ENCODE measurements at places on chromosomes 2 and 18.
A peak's percentile ranks its signal among the peaks of the same experiment; 100 is the strongest.

- H3K4me1 ChIP-seq = peaks cover 1% of the 10 kb centered on the region
- H3K36me3 ChIP-seq = no peaks in the 10 kb centered on the region
- no peak for DNase-seq
- H3K27ac ChIP-seq = no peak overlapping the region
These were observed 117.8 kb upstream of the SPRED2 start for GRCh38 chr2:65550246-65550645.

DNA sequence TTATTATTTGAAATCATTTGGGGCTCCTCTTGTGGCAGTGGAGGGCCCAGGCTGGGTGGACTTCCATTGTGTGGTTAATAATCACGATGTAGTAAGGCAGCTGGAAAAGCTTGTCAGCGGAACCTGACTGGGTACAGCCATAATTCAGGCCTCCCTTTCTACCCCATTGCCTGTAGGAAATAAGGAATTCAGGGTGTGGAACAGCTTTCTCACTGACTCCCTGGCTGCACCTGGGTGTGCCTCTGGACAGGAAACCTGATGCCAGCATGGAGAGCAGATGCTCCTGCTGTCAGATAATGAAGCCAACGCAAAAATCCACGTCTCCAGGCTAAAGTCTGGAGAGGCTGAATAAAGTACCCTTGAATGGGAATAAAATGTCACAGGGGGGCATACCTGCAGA is 44.2 kb downstream of the LYPD6B start:
- H3K4me1 ChIP-seq = peaks cover 70% of the 10 kb centered on the region
- peaks cover 6% of the 10 kb centered on the region for H3K36me3 ChIP-seq
- no peak overlapping the region for H3K4me3 ChIP-seq
- no peaks in the 10 kb centered on the region for H3K27me3 ChIP-seq
- no peak for DNase-seq

GRCh38 chr2:173607606-173608311 is 253.1 kb downstream of the CDCA7 start:
- DNase-seq = no peak
- no peak overlapping the region for H3K4me3 ChIP-seq
- H3K27me3 ChIP-seq = peaks cover 13% of the 10 kb centered on the region
- no peaks in the 10 kb centered on the region for H3K4me1 ChIP-seq
- H3K36me3 ChIP-seq = no peaks in the 10 kb centered on the region

DNA sequence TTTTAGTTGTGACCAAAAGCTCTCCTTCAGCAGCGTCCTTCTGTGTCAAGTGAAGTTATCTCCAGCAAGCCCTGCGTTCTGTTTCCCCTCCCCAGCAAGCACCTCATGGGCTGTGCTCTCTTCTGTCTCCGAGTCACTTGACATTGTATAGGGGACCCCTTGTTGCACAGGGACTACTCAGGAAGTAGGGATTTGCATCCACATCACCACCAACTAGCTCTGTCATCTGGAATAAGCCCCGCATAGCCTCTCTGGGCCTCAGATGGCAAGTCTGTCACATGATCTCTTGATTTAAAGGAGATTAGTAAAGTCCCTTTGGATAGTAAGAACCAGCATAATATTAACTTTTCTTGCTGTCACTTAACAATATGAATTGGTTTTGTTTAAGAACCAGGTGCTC is 32.0 kb upstream of the STPG4 start:
- no peak overlapping the region for H3K27ac ChIP-seq
- no peaks in the 10 kb centered on the region for H3K36me3 ChIP-seq
- no peaks in the 10 kb centered on the region for H3K27me3 ChIP-seq
- peaks cover 26% of the 10 kb centered on the region for H3K4me1 ChIP-seq

DNA sequence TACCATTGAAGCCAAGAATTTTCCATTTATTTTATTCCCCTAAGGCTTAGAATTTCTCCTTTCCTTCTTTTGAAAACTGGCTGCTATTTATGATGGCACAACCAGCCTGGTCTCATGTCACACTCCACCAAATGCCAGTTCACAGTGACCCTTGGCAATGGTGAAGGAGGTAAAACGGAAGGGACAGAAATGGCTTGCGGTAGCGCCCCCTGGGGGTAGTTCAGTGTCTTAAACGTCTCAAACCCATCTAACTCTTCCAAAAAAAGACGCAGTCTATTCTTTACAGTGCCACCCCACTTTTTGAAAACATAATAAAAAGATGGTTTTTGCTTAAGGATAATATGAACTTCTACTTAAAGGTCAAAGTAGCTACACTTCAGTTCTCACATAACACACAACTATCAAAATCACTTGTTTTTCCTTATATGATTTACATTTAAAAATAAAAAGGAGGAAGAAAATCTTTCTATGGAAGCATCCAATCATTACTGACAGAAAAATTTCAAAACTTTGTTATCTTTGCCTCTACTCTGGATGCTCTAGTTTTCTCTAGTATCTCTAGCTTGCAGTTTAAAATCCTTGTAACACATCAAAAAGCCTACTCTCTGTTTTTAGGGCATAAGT is 28.0 kb downstream of the PNO1 start:
- H3K36me3 ChIP-seq = peaks cover 19% of the 10 kb centered on the region
- no peaks in the 10 kb centered on the region for H3K27me3 ChIP-seq
- H3K4me3 ChIP-seq = no peak overlapping the region
- DNase-seq = no peak

GRCh38 chr18:34880882-34881834 is 160.1 kb upstream of the MAPRE2 start:
- DNase-seq = no peak
- H3K36me3 ChIP-seq = no peaks in the 10 kb centered on the region
- H3K4me1 ChIP-seq = no peaks in the 10 kb centered on the region
- H3K4me3 ChIP-seq = no peak overlapping the region

DNA sequence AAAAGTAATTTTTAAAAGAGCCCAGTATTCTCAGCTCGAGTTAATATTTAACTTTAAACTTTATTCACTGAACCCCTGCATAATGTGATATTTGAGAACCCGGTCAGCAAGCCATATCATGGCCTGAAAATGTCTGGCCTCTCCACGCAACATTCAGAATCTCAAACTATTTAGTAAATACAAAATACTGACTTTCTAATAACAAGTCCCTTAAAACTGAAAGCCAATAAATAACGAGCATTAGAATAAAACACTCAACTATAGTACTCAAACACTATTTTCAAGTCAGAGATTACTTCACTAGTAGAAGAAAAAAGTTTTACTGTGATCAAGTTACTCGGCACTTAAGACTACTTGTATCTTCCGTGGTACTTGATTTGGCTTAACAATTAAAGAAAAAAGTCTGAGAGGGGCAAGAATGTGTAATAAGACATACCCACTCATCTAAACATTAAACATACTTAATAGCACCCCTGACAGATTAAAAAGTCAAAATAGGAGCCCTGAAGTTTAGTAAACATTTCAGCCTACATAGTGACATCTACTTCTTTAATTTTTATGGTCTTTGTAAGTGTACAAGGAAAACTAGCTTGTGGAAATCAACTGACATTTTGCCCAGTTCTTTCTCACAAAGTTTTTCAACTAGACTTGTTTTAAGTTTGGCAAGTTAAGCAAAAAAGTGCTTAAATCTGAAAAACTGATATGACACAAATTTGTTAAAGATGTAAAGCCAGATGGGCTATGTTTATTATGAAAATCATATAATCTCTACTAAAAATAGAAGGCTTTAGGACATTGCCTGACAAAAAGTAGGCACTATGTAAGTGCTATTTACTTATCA is 38.2 kb downstream of the RTN4 start:
- DNase-seq = no peak
- peak overlapping the region; percentile 90 for H3K27ac ChIP-seq
- H3K4me3 ChIP-seq = no peak overlapping the region
- no peaks in the 10 kb centered on the region for H3K27me3 ChIP-seq
- peaks cover 65% of the 10 kb centered on the region for H3K4me1 ChIP-seq

GRCh38 chr2:179393481-179393880 is 128.8 kb upstream of the SESTD1 start:
- H3K4me3 ChIP-seq = no peak overlapping the region
- DNase-seq = no peak
- no peaks in the 10 kb centered on the region for H3K27me3 ChIP-seq
- no peaks in the 10 kb centered on the region for H3K4me1 ChIP-seq

GRCh38 chr2:148167855-148168254 is 147.0 kb downstream of the MBD5 start:
- no peak for DNase-seq
- peak overlapping the region; percentile 30 for H3K27ac ChIP-seq
- H3K4me3 ChIP-seq = no peak overlapping the region
- no peaks in the 10 kb centered on the region for H3K27me3 ChIP-seq

- peaks cover 42% of the 10 kb centered on the region for H3K4me1 ChIP-seq
- DNase-seq = no peak
- H3K27me3 ChIP-seq = no peaks in the 10 kb centered on the region
- H3K4me3 ChIP-seq = no peak overlapping the region
- H3K27ac ChIP-seq = no peak overlapping the region
- peaks cover 9% of the 10 kb centered on the region for H3K36me3 ChIP-seq
These were observed 2.3 kb downstream of the FZD7 start for GRCh38 chr2:202035941-202036372.

- peaks cover 36% of the 10 kb centered on the region for H3K4me1 ChIP-seq
- peaks cover 3% of the 10 kb centered on the region for H3K36me3 ChIP-seq
- no peak for DNase-seq
- peak overlapping the region; percentile 87 for H3K4me3 ChIP-seq
These were observed 1.4 kb downstream of the GFPT1 start for GRCh38 chr2:69385443-69386151.

GRCh38 chr2:188512456-188512855 is 220.8 kb downstream of the GULP1 start:
- peaks cover 34% of the 10 kb centered on the region for H3K4me1 ChIP-seq
- no peak overlapping the region for H3K27ac ChIP-seq
- peaks cover 3% of the 10 kb centered on the region for H3K36me3 ChIP-seq
- H3K27me3 ChIP-seq = no peaks in the 10 kb centered on the region
- H3K4me3 ChIP-seq = no peak overlapping the region
- no peak for DNase-seq

- no peaks in the 10 kb centered on the region for H3K27me3 ChIP-seq
- DNase-seq = no peak
- no peaks in the 10 kb centered on the region for H3K4me1 ChIP-seq
These were observed 89.8 kb upstream of the CYRIA start for GRCh38 chr2:16755442-16755841.

DNA sequence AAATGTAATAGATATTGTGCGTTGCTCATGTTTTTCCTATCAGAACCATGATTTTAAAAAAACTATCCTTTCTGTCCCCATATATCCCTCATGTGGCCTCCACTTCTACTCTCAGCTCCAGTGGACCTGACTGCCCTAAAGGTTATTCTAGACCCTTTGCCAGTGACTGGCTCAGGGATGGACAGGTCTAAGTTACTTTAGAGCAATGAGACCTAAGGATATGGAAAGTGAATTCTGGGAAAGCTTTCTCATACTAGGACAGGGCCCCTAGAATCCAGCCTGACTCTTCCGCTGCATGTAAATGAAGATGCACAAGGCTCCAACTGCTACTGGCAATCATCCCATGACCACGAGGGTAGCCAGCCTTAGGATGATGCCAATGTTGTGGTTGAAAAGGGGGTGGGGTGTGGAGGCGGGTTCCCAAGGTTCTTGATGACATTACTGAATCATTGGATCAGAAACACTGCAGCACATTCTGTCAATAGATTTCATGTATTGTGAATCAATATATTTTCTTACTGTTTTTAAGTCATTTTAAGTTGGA is 21.3 kb downstream of the C2orf69 start:
- no peaks in the 10 kb centered on the region for H3K4me1 ChIP-seq
- no peak for DNase-seq
- H3K36me3 ChIP-seq = peaks cover 19% of the 10 kb centered on the region
- H3K4me3 ChIP-seq = no peak overlapping the region
- no peak overlapping the region for H3K27ac ChIP-seq
- H3K27me3 ChIP-seq = no peaks in the 10 kb centered on the region

- no peak for DNase-seq
- H3K27me3 ChIP-seq = no peaks in the 10 kb centered on the region
- no peak overlapping the region for H3K4me3 ChIP-seq
- H3K36me3 ChIP-seq = peaks cover 2% of the 10 kb centered on the region
These were observed 226.3 kb upstream of the SP5 start for GRCh38 chr2:170488807-170489206.

GRCh38 chr18:49734836-49735235 is 78.5 kb downstream of the ACAA2 start:
- DNase-seq = no peak
- no peaks in the 10 kb centered on the region for H3K36me3 ChIP-seq
- H3K27me3 ChIP-seq = no peaks in the 10 kb centered on the region
- H3K4me3 ChIP-seq = no peak overlapping the region

DNA sequence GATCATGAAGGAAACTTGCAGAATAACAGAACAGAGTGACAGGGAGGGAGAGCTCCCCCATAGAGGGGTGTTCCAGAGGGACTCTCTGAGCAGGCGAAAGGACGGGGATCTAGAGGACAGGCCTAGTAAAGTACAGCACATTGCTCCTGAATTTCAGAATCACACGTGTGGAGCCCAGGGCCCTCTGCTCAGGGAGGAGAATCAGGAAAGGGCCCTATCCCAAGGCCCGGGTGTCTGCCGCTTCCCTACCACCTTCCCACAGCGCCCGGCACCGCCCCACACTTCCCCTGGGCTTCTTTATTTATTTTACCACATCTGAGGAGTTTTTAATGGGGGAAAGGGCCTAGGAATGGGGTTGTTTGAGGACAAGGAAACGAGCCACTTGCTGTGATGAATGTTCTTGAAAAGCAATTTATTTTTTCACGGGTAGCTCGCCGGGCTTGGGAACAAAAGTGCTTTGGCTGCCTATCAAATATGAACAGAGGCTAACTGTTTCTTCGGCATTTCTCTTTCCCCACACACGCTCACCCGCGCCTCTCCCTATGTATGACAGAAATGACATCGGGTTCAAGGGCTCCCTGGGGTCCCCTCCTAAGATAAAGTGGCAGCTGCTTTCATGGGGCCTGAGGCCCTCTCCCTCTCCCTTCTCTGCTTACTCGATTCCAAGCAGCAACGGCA is 79.3 kb upstream of the GLI2 start:
- no peaks in the 10 kb centered on the region for H3K36me3 ChIP-seq
- H3K27ac ChIP-seq = no peak overlapping the region
- peaks cover 31% of the 10 kb centered on the region for H3K27me3 ChIP-seq
- H3K4me3 ChIP-seq = no peak overlapping the region
- peaks cover 5% of the 10 kb centered on the region for H3K4me1 ChIP-seq

GRCh38 chr18:79519751-79520477 is 124.2 kb downstream of the NFATC1 start:
- H3K27ac ChIP-seq = peak overlapping the region; percentile 78
- peak overlapping the region; percentile 48 for H3K4me3 ChIP-seq
- H3K4me1 ChIP-seq = peaks cover 19% of the 10 kb centered on the region
- no peaks in the 10 kb centered on the region for H3K36me3 ChIP-seq
- peaks cover 5% of the 10 kb centered on the region for H3K27me3 ChIP-seq
- DNase-seq = no peak

GRCh38 chr2:171723716-171724683 is 36.7 kb downstream of the DYNC1I2 start:
- no peak overlapping the region for H3K4me3 ChIP-seq
- H3K4me1 ChIP-seq = peaks cover 10% of the 10 kb centered on the region
- H3K27me3 ChIP-seq = no peaks in the 10 kb centered on the region
- H3K36me3 ChIP-seq = peaks cover 25% of the 10 kb centered on the region
- DNase-seq = no peak

DNA sequence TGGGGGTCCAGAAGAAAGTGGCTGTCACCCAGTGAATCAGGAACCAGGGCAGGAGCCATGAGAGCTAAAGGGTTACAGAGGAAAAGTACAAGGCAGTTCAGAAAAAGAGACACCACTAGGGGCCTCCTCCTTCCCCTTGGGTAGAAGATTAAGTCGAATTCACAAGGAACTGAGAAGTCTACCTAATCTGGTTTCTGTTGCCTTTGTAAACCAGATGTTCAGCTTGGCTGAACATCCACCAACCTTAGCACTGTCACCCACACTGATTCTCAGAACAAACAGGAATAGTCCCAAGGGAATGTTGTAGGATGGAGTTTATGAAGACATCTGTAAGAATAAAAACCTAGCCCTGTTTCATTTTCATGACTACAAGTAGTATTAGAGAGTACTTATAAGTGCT is 90.4 kb upstream of the NOSTRIN start:
- no peaks in the 10 kb centered on the region for H3K27me3 ChIP-seq
- no peak overlapping the region for H3K4me3 ChIP-seq
- H3K4me1 ChIP-seq = peaks cover 19% of the 10 kb centered on the region
- DNase-seq = no peak
- H3K36me3 ChIP-seq = peaks cover 19% of the 10 kb centered on the region
- peak overlapping the region; percentile 5 for H3K27ac ChIP-seq

All from mesothelial cell of epicardium (in vitro differentiated cells).